Activated T-cell treated with anti-CD3 and anti-CD28 coated beads for 48 hours (primary cell): ENCODE measurements at places on chromosomes 12 and 14.

DNA sequence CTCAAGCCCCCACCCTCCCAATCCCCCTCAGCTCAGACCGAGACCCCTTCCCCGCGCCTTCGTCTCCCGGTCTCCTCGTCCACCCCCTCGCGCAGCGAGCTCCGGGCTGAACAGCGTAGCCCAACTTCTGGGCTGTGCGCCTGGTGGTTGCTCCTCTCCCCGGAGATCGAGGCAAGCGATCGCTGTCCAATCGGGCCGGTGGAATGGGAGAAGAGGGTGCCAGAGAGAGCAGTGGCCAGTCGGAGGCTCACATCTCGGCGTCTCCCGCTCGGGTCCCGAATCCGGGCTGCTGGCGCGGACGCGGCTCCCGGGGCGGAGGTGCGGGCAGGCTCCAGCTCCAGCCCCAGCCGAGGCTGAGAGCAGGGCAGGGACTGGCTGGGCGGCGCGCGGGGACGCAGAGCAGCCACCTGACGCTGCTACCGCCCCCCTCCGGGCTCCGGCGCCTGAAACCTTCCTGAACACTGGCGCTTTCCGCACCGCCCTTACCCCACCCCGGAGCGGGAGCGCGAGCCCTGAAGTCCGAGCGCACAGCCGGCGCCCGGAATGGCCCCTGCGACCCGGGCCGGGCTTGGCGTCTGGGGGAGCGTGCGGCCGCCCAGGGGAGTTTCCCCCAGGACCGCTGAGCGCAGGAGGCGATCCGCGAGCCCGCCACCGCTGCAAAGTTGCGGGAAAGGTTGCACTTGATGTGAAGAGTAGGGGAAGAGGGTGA, 508 bp upstream of the KCNH5 start:
- no peak for DNase-seq

GRCh38 chr12:111838353-111838752, 3.7 kb upstream of the MAPKAPK5 start:
- no peak for DNase-seq

DNA sequence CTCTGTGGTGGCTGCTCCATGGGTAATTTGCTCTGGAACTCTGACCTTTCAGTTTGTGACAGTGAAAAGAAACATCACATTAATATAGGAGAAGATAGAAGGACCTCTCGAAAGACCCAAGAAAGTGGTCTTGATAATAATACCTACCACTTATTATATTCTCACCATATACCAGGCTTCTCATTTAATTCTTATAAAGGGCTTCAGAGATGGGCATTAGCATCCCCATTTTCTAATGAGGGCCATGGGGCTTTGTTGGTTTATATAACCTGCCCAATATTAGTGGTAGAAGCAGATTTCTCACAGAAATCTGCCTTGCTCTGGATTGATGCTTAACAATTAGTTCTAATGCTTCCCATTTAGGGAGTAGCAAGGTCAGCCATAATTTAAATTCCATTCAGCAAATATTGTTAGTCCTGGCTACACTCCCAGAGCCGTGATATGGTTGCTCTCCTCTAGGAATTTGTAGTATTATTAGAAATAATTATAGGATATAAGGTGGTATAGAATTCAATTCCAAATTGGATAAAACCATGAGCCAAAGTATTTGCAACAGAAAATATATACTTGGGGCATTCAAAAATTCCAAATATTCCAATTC, 7.4 kb upstream of the AMIGO2 start:
- DNase-seq = no peak

- no peak for DNase-seq
Measured at GRCh38 chr12:17017402-17017801, 411.4 kb upstream of the LMO3 start.

DNA sequence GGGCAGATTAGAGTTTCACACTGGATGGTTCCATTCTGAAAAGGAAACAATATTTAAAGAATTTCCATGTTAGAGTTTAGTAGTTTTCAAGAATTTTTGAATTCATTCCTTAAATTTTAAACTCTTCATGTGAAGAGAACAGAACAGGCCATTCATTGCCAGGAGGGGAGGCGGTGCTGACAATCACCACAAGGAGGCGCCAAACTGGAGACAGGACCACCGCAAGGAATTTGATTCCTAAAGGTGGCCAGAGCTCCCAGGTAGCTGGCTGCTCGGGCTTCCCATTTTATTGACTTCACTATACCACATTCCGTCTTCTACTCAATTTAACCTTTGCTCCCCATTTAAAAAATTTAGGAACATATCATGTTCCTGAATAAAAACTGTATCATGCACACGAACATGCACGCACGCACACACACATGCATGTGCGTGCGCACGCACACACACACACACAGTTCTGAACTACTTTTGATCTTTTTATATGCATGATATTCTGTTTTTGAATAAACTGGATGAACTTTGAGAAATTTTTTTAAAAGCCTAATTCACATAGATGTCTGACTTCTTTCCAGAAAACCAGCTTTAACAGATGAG, 101.2 kb downstream of the NELL2 start:
- DNase-seq = peak; percentile 41

DNA sequence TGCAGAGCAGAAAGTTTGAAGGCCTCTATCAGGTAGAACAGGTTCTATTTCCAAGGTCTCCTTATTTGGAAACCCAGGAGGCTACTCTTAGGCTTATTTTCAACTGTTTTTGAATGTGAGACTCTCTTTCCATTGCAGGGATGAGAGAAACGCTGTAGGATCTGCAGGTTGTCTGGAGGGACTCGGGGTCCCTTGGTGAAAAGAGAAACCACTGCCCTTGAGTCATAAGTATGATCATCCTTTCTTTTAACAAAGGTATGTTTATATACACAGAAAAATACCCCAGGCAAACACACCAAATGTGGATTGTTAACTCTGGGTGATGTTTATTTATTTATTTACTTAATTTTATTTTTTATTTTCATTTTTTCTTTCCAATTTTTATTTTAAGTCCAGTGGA, 57.8 kb upstream of the MAX start:
- no peak for DNase-seq

- DNase-seq = no peak
Measured at GRCh38 chr12:107557589-107558100, 128.0 kb upstream of the PWP1 start.

DNA sequence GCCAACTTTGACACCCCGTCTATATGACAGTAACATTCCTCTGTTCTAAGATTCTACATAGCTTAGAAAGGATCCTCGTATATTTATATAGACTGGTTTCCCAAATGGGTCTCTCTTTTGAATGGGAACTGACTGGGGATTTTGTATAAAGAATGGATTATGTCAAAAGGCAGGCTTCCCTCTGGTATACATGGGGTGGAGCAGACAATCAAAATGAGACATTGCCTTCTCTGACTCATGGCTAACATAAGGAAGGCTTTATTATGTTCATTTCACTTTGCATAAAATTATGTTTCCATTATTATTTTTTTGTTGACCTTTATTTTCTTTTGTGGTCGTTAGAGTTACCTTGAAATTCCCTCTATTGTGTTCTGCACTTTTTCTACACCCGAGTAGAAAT, 211.1 kb downstream of the ALG10B start:
- DNase-seq = no peak

- DNase-seq = no peak
Measured at GRCh38 chr14:53715193-53715721, 241.4 kb downstream of the BMP4 start.

- DNase-seq = peak; percentile 15
Measured at GRCh38 chr12:69284131-69284530, 44.8 kb downstream of the CPSF6 start.

DNA sequence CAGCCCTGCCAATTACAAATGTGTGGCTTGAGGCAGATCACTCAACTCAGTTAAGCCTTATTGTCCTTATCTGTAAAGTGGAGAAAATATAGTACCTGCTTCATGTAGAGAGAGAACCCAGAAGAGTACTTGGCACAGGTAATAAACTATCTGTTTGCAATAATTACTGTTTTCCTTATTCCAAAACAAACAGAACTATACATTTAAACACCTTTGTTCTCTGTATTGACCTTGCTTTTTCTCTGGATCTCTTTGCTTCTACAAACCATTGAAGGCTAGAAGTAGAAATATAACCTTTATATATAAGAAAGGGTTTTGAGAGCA, 70.8 kb upstream of the SRSF5 start:
- DNase-seq = no peak
